ENCODE measurements at places on chromosomes 12 and 14.

DNA sequence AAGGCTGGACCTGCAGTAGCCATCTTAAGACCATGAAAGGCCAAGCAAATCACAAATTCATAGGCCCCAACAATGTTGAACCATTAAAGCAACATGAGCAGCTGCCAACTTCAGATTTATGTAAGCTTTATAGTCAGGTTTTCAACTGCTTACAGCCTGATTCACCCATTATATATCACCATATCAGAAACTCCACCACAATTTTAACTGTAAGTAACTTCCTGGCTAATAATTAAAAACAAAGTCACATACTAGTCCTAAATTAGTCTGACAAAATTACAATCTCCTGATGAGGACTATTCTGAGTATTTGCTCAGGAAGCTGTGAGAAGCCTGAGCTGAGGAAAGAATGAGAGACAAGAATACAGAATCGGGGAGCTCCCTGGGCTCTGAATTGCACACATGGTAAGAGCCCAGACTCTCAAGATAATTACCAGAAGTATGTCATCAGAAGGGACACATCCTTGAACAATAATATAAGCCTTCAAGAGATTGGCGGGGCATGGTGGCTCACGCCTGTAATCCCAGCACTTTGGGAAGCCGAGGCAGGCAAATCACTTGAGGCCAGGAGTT lies 55.1 kb downstream of the NUMB start:
- no peak for DNase-seq

DNA sequence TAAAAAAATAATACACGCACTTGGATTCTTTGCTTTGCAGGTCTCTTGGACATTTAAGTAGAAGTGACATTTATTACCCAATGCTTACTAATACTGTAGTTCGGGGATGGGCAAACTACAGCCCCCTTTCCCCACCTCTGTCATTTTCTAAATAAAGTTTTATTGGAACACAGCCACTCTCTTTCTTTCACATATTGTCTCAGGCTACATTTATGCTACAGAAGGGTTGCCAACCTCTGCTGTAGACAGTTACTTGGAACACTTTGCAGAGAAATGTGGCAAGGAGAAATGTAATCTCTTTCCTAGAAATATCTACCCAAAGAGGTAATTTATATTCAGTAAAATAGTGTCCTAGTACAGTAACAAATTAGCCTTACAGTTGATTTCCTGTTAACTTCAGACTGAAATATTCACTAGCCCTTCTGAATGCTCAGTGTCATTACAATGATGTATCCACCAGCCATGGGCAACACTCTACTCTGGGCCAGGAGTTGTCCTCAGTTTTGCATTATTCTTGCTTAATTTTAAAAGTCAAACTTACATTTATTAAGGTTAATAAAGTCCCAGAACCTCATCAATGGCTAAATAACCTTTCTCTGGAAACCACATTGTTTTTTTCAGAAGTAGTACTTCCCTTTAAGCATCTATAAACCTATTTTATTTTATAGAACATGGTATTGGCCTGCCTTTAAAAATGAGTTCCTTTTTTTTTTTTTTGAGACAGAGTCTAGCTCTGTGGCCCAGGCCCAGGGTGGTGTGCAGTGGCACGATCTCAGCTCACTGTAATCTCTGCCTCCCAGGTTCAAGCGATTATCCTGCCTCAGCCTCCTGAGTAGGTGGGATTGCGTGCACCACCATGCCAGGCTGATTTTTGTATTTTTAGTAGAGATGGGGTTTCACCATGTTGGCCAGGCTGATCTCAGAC lies 269.6 kb upstream of the AMIGO2 start:
- DNase-seq: no peak

DNA sequence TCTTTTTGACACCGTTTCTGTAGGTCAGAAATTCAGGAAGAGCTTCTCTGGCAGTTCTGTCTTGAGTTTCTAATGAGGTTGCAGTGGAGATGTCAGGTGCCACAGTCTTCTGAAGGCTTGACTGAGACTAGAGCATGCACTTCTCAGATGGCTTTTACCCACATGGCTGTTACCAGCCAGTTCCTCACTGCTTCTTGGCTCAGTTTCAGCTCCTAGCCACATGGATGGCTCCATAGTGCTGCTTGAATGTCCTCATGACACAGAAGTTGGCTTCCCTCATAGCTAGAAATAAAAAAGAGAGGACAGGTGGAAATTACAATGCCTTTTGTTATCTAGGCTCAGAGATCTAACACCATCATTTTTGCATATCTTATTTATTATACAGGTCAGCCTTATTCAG lies 38.1 kb upstream of the SLC2A13 start:
- DNase-seq: no peak

- DNase-seq: no peak
Measured at GRCh38 chr12:28777603-28778365, 371.3 kb upstream of the FAR2 start.

DNA sequence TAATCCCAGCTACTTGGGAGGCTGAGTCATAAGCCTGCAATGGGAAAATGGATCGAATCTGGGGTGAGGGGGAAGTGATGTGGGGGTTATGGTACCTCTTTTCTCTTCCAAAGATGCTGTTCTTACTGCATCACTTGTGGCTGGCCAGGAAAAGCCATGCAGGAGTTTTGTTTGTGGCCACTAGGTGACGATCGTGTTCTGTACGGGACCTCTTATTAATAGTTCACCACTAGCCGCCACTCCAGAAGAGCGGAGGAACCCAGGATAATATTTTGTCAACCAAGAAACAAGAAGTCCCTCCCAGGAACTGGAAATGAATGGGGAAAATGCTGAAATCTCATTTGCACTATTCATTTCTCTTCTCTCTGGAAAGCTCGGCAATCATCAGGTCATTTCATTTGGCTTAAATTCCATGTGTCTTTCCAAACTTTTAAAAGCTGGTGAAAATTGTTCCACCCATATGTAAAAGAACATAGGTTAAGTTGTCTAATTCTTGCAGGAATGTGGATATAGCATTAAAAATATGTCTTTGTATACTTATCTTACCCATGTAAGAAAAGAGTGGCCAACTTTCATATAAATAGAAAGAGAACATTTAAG lies 8.9 kb downstream of the GPR65 start:
- DNase-seq: peak; percentile 65

DNA sequence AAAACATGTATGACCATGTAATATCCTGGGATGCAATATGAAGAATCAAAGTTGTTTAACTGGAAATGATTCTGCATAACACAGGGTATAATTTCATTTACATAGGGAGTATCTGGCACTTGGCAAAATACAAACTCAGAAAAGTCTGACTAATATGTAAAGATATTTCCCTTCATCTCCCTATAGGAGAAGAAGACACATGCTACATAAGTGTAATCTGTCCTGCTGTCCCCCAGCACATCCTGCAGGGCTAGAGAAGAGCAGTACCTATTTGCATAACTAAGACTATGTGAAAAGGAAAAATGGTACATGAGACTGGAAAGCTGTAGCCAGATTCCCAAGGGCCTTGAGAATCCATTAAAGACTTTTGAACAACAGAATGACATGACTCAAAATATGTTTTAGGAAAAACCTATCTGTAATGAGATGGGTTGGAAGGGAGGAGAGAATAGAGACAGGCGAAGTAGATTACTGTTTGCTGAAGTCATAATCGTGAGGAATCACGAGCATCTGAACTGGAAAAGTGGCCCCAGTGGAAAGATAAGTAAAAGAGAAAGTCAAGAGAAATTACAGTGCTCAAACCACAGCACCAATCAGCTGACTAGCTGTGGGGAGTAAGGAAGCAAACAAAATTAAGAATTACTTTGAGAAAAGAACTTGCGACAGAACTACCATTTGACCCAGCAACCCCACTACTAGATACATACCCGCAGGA lies 155.1 kb upstream of the HMGA2 start:
- DNase-seq: no peak

DNA sequence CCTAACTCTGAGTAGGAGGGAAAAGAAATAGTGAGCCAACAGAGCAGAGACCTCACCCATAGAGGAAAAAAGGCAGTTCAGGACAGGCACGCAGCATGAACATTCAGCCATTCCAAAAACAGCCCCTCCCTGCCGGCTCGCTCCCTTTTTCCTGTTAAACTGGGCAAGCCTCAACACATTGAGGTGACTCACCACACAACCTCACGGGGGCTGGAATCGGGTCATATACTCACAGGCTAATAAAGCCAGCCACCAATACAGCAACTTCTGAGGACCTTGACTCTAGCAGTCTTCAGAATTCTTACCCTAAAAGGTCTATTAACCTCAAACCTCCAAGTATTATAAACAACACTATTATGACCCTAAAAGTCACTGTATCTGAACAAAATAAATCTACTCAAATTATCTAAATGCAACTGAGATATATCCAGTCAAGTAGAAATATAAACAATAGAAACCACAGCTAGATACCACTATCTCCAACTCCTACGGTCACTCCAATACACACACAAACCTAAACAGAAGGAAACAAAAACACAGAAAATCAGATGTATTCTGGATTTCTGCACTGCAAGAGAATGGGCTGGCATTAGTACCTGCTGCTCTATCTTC lies 6.3 kb downstream of the YBX3 start:
- DNase-seq: no peak

- DNase-seq: no peak
Measured at GRCh38 chr14:76257111-76257803, 105.5 kb downstream of the GPATCH2L start.

DNA sequence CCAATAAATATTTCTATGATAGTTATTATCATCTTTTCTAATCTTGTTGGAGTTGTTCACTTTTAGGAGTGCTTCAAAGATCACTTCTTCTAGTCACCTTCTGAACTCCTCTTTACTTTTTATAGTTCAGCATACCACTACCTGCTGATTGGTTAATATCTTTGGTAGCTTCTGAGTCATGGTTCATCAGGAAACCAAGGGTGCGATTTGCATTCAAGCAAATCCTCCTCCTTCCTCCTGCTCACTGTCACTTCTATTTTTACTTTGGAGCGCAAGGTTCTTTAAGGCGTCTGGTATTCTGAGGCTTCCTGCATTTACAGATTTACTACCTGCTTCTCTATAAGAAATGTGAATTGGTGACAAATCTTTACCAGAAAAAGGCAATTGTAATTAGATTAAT lies 24.0 kb downstream of the SYT1 start:
- DNase-seq: no peak

GRCh38 chr12:17110316-17110715 lies 504.4 kb upstream of the LMO3 start:
- DNase-seq: no peak

DNA sequence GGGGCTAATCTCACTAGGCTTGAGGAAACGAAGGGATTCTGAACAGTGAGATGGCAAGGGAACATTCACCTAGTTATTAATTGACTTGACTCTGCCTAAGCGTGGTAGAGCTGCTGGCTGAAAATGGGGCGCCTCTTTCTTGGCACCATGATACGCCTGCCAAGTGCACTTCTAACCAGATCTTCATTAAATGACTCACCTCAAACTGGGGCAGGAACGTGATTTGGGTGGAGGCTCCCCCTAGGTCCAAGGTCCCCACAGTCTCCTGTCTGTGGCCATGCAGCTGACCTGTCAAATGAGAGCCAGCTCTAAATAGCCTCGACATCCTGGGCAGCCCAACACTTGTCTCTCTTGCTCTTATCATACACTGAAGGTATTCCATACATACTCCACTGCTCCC lies 26.0 kb downstream of the COQ6 start:
- no peak for DNase-seq

DNA sequence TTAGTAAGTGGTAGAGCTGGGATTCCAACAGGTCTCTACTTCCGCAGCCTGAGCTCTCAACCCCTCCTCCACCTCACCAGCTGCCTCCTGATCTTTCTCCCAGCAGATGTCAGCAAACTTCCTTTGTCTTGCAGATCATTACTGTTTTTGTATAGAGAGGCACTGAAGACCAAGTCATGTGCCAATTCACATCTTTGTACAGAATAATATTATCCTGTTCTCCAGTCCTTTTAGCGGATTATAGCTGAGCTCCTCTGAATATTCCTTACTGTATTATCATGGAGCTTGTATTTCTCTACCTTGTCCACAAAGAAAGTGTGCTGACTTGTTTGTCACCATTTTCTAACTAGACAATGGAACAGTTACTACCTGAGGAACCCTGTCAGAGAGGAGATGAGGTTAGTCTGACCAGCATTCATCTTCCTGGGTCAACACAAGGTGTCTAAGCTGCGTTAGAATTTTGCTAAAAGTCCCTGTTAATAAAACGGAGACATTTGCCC lies 142.3 kb upstream of the ARHGAP5 start:
- no peak for DNase-seq

- DNase-seq: no peak
Measured at GRCh38 chr12:93198086-93198485, 179.6 kb upstream of the NUDT4 start.

- DNase-seq: no peak
Measured at GRCh38 chr12:16229676-16230075, 47.8 kb downstream of the SLC15A5 start.

- no peak for DNase-seq
Measured at GRCh38 chr14:34403646-34404045, 58.4 kb downstream of the SPTSSA start.

- no peak for DNase-seq
Measured at GRCh38 chr12:116314477-116314876, 37.0 kb upstream of the MED13L start.

DNA sequence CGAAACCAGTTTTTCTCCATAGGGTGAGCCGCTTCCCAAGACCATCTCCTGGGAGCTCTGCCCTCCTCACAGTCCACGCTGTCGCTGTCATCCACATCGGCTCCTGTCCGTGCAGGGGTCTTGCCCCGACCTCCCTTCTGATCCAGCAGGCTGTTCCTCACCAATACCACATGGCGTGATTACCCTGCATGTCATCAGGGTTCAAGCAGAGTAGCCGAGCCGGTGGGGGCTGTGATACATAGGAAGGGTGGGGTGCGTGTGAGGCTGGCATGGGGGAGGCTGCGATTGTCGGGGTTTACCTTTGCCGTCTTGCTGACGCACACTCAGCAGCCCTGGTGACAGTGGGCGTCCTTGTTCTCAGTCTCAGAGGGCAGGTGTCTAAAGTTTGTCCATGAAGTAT lies 17.0 kb downstream of the TEDC1 start:
- DNase-seq: no peak

DNA sequence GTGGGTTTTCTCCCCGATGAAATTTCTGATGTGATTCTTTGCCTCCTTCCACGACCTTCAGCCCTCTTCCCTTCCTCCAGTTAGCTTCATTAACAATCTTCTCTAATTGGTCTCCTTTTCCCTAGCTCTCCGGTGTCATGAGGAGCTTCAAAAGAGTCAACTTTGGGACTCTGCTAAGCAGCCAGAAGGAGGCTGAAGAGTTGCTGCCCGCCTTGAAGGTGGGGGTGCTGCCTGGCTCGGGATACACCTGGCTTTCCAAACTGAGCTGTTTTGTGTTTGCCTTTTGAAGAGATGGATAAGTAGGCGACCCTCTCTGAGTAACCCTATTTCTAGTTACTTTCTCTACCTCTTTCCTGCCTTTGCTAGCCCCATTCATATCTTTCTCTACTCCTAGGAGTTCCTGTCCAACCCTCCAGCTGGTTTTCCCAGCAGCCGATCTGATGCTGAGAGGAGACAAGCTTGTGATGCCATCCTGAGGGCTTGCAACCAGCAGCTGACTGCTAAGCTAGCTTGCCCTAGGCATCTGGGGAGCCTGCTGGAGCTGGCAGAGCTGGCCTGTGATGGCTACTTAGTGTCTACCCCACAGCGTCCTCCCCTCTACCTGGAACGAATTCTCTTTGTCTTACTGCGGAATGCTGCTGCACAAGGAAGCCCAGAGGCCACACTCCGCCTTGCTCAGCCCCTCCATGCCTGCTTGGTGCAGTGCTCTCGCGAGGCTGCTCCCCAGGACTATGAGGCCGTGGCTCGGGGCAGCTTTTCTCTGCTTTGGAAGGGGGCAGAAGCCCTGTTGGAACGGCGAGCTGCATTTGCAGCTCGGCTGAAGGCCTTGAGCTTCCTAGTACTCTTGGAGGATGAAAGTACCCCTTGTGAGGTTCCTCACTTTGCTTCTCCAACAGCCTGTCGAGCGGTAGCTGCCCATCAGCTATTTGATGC lies 797 bp downstream of the ESPL1 start:
- DNase-seq: no peak

All from NCI-H187 (cell line).